ENCODE measurements at places on chromosomes 12 and 14.

- DNase-seq: no peak
Measured at GRCh38 chr14:39582028-39582654, 149.9 kb upstream of the FBXO33 start.

- DNase-seq: peak; percentile 64
Measured at GRCh38 chr12:65876898-65877721, 52.8 kb downstream of the HMGA2 start.

DNA sequence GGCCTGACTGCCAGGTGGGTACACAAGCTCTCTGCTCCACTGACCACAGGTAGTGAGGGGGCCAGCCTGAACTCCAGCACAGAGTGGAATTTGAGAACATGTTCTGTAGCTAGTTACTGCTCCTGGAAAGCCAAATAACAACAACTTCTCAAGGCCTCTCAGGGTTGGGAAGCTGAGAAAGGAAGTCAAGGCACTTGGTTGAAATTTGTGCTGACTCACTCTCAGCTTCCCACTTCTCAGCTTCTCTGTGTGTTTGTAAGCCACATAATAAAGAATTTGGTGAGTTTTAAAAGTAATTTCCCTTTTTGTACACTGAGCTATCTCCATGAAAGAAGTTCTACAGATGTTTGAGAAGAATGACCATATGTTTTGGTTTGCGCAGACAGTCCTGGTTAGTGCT, 234.9 kb downstream of the KTN1 start:
- DNase-seq: no peak

GRCh38 chr12:125197326-125197725, 132.1 kb downstream of the AACS start:
- no peak for DNase-seq

DNA sequence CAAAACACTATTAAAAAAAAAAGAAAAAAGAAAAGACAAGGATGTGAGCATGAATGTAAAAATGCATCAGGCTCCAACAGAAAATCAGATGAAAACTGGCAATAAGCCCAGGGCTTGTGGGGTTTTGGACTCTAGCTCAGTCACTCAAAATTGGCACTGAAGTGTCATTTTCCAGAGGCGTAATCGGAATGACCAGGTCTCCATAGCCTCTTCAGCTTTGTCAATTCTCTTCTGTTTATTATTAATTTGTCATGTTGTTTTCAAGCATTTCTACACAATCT, 137.2 kb upstream of the TRHDE start:
- DNase-seq: peak; percentile 3

DNA sequence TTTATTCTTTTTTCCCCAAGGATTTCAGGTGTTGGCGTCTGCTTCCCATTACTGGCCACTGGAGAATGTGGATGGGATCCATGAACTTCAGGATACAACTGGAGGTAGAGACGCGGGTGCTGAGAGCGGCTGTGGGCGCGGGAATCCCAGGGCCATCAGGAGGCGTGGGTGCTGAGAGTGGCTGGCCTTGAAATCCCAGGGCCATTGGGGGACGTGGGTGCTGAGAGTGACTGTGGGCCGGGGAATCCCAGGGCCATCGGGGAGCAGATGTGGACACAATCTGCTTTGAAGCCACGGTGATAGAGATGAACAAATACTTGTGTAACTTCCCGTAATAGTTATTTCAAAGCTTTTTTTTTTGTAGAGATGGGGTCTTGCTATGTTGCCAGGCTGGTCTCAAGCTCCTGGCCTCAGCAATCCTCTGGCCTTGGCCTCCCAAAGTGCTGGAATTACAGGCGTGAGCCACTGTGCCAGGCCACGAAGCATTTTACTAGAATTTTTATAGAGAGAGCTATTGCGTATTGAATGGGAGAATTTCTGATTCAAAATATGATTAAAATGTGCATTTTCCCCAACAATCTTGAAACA, 12.8 kb downstream of the ADGRD1 start:
- no peak for DNase-seq

- DNase-seq: no peak
Measured at GRCh38 chr12:133046698-133047097, 9.4 kb downstream of the ZNF84 start.

DNA sequence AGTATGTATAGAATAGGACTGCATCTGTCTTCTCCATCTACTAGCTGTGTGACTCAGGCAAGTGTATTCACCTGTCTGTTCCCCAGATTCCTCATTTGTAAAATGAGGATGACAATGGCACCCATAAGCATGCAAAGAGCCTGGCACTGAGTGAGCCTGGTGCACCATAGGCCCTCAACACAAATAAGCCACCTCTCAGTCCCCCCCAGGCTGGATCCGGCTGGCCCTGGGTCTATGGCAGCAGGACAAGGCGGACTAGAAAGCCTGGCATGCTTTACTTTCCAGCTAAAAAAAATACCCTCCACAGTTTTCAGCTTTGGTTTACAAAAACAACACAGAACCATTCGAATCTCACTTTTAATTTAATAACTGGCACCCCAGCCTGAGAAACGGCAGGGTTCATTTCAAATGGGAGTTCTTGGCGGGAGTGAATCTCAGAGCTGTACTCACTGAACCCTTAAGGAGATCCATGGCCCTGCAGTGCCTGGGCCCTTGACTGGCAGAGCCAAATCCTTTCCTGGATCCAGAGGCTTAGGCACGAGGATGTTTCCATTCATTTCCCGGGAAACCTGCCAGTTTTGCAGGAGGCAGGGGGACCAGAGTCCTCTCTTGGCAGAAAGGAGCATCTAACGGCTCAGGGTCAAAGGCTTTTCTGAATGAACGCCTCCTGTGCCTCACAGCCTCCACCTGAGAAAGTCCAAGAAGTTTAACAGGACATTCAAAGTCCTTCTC, 17.7 kb downstream of the SYNE3 start:
- DNase-seq: no peak

- no peak for DNase-seq
Measured at GRCh38 chr12:93704122-93704521, 26.9 kb downstream of the CRADD start.

DNA sequence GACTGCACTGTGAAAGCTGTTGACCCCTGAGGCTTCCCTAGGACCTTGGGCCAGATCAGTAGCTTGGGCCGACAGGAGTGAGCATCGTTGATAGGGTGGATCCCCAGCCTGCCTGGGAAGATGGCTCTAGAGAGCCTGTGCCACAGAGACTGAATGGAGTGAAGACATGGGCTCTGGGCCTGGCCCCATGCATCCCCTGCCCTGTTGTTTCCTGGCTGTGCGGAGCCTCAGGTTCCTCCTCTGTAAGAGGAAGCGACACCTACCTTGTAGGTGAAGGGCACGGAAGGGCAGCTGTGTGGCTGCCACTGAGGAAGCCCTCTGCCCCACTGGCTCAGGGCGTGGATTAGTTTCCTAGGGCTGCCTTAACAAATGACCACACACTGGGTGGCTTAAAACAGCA, 23.9 kb downstream of the PLEKHG3 start:
- no peak for DNase-seq

- peak; percentile 71 for DNase-seq
Measured at GRCh38 chr12:55728186-55728938, 447 bp downstream of the CD63 start.

DNA sequence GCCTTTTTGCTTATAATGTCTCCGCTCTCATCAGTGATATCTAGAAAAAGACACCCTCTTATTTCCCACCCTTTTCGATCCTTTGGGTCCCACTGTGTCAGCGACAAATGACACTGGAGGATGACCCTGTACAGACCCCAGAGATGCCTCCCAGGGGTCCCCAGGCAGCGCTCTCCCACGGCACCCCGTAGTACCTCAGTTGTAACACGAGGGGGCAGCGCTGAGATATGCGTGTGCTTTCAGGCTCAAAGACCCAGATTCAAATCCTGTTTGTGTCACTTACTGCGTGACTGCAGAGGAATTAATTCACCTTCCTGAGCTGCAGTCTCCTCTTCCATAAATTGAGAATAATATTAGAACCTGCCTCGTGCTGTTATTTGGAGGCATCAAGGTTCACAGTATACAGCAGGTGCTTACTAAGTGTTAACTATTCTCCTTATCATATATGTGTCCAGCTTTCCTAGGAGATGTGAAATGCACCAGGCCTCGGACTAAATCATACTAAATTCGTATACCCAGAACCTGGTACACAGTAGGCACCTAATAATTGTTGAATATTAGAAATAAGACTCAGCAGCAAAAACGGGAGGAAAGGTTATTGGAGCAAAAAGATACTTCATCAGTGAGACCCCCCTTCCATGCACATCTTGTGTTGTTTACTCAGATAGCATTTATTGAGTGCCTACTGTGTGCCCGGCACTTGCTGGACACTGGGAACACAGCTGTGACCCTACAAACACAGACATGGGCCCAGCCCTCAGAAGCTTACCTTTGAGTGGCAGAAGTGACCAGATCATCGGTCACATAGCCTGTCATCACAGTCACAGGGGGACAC, 99.9 kb downstream of the PHETA1 start:
- no peak for DNase-seq

DNA sequence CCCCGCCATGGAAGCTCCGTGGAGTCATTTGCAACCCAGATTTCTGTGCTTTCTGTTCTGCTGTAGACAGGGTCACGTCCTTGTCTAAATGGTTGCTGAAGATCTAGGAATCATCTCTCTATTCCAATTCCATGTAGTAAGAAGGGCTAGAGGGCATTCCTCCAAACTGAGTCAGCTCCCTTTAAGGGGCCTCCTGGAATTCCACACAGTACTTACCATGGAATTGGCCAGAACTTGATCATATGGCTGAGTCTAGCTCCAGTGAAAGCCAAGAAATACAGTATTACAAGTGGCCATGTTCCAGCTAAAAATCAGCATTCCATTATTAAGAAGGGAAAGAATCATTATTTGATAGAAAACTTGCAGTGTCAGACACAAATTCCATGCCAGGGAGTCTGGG, 171.9 kb downstream of the PRKCH start:
- DNase-seq: peak; percentile 99

DNA sequence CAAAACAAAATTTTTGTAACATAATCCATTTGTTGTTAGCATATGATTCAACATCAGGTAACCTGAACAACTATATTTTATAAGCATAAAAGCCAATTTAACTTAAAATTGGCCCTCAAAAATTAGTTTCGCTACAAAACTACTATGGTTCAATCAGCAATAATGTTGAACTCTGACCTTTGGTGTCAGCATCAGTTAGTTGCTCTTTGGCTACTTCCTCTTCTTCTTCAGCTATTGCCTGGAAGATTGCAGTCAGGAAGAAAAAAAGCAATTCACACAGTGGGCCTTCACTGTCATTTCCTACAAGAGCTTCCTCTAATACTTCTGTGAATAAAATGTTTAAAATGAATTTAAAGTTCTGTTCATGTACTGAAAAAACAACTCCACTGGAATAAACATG, 78.2 kb upstream of the CFL2 start:
- DNase-seq: no peak

GRCh38 chr14:54654605-54655004, 87.7 kb downstream of the SAMD4A start:
- no peak for DNase-seq

- peak; percentile 58 for DNase-seq
Measured at GRCh38 chr14:21038441-21039422, 3.4 kb upstream of the RNASE7 start.

Measured in fibroblast of upper back skin (primary cell).